Ecto neural progenitor cell (in vitro differentiated cells): ENCODE measurements at places on chromosomes 7 and 10.
A peak's percentile ranks its signal among the peaks of the same experiment; 100 is the strongest.

DNA sequence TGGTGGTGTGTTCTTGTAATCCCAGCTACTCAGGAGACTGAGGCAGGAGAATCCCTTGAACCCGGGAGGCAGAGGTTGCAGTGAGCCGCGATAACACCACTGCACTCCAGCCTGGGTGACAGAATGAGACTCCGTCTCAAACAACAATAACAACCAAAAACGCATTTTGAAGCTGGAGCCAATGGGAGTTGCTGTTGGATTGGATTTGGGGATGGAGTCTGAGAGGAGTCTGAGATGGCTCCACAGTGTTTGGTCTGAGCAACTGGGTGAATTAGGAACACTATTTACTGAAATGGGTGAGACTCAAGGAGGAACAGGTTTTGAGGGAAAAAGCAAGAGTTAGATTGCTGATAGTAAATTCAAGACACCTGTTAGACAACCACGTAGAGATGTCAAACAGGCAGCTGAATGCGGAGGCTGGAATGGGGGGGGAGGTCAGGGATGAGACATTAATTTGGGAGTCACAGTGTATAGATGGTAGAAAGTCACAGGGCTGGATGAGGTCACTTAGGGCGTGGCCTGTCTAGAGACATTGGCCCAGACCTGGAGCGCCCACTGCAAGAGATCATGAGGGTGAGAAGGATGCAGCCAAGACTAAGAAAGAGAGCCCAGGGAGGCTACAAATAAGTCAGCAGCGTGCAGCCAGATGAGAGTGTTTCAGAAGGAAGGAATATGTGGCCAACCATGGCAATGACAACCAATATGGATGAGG is 56.4 kb downstream of the CYCS start:
- no peak for DNase-seq

DNA sequence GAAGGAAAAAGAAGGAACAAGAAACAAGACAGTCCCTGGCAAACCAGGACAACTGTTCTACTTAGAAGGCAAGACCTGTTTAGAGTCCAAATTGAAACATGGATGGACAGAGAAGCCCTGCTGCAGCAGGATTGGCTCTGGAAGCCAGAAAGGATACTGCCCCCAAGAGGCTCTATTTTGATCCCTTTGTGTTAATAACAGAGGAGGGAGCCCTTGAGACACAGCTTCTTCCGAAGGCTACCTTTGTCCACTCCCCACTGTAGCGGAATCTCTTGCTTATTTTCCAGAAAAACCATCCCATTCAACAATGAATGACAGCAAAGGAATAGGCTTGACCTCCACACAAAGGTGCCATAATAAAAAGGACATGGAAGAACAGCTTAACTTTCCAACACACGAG is 120.3 kb upstream of the FOXK1 start:
- no peak for DNase-seq

DNA sequence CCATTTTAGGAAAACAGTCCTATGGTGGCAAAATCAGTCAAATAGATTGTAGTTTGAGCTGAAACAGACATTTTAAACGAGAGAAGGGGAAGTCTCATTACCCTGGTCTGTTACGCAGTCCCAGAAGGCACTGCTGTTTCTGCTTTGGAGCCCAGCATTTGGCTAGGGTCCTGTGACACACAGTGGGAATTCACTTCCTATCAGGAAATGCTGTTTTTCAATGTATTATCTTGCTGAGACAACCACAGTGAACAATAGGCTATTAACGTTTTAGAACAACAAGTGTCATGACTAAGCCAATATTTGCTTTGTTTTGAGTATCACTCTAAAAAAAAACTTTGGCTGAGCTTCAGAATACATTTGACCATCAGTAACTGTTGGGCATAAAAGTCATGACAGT is 74.1 kb downstream of the ADD3 start:
- DNase-seq, result no peak

DNA sequence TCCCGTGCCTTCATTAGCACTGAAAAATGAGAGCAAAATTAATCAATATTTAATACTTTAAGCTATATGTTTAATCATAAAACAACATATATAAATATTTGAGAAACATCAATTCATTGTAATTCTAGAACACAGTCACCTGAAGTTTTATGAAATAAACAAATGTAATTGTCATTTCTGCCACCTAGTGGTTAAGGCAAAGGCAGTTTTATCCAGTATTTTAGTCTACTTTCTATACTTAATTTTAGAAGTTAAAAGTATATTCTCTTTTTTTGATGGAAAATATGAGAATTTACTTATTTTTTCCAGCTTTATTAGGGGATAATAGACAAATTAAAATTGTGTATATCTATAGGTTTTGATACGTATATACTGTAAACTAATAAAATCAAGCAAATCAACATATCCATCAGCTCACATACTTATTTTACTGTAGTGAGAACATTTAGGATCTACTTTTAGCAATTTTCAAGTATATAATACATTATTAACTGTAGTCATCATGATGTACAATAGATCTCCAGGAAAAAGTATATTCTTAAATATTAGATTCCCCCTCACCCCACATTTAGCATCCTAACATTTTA is 16.9 kb downstream of the PCGF6 start:
- DNase-seq, result no peak

DNA sequence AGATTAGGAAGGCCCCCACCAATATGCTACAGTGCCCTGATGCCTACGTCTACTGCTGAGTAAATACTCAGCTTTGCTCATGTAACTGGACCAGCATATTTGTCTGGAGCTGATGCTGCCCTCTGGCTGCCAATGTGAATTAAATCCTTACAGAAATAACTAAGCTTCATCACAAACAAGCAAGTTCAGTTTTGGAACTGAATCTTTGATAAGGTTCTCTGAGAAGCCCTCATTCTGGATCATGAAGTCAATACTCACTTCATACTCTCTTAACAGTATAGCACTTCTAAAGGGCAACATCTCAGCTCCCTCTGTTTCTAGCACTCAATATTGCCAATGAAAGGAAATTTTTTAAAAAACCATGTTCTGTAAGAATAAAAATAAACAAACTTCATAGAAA is 246.7 kb downstream of the ETV1 start:
- no peak for DNase-seq

DNA sequence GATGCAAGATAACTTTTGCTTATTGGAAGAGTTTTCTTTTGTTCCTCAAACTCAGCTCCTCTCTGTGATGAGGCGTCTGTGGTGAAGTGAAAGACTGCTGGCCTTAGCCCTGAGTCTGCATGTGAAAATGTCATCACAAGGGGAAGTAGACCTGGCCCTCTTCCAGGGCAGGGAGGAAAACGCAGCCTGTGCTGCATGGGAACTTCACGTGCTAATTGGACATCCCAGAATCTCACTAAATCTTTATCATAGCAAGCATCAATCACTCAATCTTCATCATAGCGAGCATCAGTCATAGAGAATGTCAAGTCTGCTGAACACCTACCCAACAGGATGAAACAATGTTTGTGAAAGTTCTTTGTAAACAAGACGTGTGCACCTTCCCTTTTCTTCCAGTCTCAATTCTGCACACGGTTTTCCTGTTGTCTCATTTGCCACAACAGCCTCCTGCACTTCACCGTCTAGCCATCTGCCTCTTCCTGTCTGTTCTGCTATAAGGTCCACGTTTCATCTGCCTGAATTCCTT is 314.6 kb downstream of the FRMD4A start:
- no peak for DNase-seq

GRCh38 chr7:100212631-100213286 is 7.0 kb upstream of the PVRIG start:
- DNase-seq, result no peak

GRCh38 chr10:100896876-100897461 is 15.8 kb upstream of the SLF2 start:
- DNase-seq, result peak; percentile 28

DNA sequence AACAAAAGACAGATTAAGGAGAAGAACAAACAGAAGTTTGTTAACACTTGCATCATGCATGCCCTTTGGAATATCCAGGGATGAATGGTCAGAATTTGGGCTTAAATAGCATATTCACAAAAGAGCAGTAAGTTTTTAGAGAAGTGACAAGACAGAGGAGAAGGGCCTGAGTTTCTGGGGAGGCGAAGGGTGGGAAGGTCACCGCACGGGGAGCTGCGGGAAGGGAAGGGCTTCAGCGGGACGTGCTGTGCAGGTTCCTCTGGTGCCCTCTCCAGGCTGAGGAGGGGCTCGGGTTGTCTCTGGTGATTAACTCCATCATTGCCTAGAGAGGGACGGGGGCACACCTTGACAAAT is 10.4 kb upstream of the ZNF22 start:
- peak; percentile 72 for DNase-seq

DNA sequence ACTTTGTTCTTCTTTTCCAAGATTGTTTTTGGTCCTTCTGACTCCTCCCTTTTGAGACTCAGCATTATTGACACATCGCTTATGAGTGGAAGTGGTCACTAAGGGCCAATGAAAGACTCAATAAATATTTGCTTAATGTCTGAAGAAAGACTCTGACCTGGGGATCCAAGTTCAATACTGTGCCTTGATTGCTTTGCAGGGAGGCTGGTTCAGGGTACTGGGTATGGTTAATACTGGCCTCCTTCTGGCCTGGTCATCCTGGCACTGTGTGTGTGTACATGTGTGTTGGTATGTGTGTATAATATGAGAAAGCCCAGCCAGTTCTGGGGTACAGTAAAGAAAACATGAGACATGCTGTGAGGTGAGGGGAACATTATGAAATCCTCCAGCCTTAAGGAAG is 7.6 kb upstream of the PDZD8 start:
- DNase-seq, result no peak

DNA sequence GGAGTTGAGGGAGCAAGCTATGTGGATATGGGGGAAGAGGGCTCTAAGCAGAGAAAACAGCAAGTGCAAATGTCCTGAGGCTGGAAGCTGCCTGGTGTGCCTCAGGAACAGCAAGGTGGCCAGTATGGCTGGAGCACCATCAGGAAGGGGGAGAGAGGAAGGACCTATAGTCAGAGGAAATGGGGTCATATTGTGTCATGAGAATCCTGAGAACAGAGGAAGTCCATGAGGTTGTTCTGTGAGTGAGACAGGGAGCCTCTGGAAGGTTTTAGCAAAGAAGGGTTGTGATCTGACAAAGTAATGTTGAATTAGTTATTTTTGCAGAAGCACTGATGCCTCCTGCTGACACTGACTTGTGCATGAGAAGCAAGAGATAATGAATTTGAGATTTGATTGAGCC is 204.3 kb downstream of the PTEN start:
- no peak for DNase-seq

GRCh38 chr10:84308021-84308420 is 20.4 kb upstream of the CCSER2 start:
- DNase-seq, result no peak

DNA sequence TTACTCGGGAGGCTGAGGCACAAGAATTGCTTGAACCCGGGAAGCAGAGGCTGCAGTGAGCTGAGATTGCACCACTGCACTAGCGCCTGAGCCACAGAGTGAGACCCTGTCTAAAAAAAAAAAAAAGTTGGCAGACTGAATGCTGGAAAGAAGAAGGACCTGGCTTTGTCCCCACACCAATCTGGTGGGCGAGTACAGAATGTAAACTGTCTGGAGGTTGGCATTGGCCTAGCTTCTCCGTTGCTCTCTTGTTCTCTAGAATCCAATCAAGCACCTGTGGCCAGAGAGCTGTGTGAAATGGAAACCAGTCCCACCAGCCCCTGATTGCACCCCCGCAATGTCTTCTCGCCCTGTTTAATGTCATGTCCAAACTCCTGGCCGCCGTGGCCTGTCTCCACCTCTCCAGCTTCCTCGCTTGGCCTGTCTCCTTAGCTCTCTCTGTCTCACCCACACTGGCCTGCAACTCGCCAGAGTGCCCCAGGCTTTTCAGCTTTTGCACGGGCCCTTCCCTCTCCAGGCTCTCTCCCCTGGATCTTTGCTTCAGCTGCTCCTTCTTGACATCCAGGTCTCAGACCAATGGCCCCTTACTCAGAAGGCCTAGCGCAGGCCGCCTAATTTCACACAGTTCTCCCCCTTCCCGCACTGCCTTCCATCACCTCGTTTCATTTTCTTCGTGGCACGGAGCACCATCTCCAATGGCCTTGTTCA is 670 bp upstream of the AGK start:
- DNase-seq, result peak; percentile 51

DNA sequence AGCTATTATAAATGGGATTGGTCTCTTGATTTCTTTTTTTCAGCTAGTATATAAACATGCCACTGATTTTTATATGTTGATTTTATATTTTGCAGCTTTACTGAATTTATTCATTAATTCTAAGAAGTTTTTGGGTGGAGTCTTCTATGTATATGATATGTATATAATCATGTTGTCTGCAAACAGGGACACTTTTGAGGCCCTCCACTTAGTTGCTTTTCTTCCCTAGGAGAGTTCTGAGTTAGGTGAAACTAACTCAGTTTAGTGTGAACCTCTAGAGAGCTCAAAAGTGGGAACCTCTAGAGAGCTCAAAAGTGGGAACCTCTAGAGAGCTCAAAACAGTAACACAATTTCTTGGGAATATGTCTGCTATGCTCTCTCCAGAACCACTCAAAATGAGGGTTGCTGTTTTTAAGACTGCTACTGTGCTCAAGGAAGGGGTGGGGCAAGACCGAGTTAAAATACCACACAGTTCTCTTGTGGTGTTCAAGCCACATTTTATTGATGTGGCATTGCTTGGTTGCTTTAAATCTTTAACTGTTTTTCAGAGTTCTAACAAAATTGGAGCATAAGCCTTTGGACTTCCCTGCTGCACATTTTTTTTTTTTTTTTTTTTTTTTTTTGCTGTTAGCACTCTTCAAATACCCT is 13.2 kb downstream of the CCDC7 start:
- DNase-seq, result no peak

DNA sequence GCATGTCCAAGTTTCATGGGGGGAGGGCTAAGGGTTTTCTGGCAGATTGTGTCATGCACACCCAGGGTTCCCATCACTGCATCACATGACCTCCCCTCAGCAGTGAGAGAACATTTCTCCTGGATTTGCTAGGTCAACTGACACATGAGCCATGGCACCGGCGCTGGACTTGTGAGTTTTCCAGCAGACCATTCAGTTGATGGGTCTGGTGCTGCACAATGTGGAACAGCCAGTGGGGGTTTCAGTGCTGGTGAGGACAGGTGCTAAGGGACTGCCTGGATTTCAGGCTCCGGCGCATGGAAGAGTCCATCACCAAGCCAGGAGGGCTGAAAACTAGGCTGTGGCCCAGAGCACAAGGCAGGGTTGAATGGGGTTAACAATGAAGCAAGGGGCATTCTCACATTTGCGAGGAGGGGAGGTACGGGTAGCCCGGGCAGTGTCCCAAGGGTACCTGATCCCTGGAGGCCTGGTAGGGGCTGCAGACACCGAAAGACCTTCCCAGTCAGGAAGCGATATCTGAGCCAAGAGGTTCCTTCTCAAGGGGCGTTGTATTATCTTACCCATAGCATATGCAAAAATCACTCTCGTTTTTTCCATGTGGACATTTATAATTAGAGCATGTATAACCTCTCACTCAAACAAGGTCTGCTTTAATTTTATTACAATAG is 203.0 kb downstream of the TNS3 start:
- DNase-seq, result no peak

DNA sequence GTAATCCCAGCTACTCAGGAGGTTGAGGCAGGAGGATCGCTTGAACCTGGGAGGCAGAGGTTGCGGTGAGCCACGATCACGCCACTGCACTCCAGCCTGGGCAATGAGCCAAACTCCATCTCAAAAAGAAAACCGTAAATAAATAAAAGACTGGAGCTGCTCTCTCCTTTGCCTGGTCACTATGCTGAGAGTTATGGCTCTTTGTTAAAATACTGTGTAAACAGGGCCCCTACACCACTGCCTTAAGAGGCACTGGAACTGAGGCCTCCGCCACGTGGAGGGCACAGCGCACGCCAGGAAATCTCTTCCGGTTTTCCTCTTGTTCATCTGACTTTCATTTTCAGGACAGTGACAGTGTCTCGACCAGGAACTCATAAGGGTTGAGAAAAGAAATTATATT is 123.3 kb downstream of the PAXIP1 start:
- no peak for DNase-seq

- no peak for DNase-seq
Measured at GRCh38 chr7:97466071-97466470, 265.8 kb upstream of the TAC1 start.
